ENCODE measurements at places on chromosomes 1 and 21. TPM values are rescaled to one million over a fixed set of nuclear protein-coding genes. Genes with fewer than 3 reads are reported as not detected.
A peak's percentile ranks its signal among the peaks of the same experiment; 100 is the strongest.

Gene CELA2B
- not detected for total RNA-seq

Gene KRTAP10-4
- not detected for total RNA-seq

Gene ADAMTS1
- total RNA-seq: 10.1 TPM

Gene KAZN
- total RNA-seq: 0.51 TPM

Gene ELAPOR1
- 0.26 TPM for total RNA-seq

Gene CYB5RL
- total RNA-seq: 5.3 TPM

Gene RAB13
- total RNA-seq: 35.4 TPM

Gene MMEL1
- 3.6 TPM for total RNA-seq

Gene RGSL1
- not detected for total RNA-seq

Gene ATAD3C
- total RNA-seq: 0.89 TPM

- DNase-seq: no peak
These were observed 242.1 kb upstream of the JUN start for GRCh38 chr1:59025898-59026426.

DNA sequence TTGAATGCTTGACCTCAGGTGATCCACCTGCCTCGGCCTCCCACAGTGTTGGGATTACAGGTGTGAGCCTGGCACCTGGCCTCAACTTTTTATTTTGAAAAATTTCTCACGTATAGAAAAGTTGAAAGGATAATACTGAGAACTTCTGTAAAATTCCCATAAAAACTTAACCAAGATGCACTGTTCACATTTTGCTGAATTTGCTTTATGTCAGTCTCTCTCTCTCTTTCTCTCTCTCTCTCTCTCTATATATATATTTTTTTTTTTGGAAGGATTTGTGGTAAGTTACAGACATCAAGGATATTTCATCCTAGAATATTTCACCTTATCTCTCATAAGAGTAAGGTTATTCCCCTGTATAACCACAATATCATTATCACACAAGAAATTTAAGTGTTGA lies 5.9 kb downstream of the PEX14 start:
- DNase-seq: no peak

- DNase-seq: peak; percentile 51
These were observed 51.6 kb downstream of the PLPP3 start for GRCh38 chr1:56527548-56528302.

DNA sequence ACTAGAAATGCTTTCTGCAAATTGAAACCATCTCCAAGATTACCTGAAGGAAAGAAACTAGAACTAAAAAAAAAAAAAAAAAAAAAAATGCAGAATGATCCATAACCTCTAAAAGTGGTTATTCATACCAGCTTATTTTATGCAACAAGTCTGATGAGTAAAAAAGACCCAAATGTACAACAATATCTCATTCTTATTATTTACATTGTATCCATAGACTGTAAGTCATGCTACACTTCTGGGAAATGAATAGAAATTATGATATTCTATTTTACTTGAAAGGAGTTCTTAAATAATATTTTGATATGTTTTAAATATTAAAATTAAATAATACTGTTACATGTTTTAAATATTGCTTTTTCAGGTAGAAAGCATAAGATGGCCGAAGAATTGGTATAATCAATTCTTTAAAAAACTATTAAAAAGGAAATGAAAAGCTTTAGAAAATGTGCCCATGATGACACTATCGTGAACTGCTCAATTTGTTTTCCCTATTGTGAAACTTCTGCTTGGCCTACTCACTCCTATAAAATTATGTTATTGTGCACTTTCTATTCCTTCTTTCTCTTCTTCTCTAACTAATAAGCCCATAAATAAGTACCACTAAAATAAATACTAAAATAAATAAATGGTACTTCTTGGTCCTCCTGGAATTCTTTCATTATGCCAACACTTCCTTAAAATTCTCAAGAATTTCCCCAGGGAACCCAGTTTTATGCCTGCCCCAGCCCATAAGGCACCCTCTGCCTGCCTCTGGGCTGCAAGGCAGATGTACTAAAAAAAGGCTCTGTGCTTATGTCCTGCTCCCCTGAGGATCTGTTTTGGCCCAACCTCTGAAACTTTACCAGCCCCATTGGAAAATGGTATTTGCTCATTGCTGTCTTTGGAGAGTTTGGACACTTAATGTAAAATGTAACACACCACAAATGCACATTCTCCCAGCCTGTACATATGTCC lies 18.1 kb downstream of the SAMSN1 start:
- no peak for DNase-seq

DNA sequence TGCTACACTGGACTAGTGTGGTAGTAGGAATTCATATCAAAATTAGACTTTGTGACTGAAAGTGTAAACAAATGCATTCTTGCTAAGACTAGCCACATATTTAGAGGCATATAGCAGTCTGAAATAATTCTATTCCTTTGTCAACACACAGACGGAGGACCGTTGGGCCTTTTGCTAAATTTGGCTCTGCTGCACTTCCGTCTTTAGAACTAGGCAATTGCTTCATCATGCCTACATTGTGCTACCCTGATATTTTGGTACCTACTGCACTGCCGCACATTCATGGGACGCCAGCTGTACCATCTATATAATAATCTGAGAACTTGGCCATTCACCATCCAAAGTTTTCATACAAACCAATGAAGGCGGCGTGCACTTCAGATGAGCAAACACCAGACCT lies 346.8 kb downstream of the KIF26B start:
- DNase-seq: no peak

Measured in dermis microvascular lymphatic vessel endothelial cell (primary cell).